ENCODE measurements at places on chromosomes 12 and 14.

GRCh38 chr12:124646385-124647230 is 79.2 kb upstream of the NCOR2 start:
- no peak for DNase-seq

DNA sequence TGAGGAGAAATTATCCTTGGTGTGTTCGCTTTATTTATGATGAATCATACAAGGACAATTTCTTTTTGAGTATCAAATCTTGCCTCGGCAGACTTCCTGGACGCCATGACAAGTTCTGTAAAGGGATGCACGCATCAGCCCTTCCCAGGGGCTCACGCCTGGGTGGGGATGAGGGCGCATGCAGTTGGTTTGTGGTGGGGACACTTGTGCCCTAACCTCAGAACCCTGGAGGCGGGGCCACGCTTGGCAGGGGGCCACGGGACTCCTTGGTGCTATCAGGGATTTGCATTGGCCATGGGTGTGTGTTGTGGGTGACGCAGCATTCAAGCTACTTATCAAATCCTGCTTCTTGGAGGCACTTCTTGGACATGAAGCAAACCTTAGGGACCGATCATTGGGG is 143.8 kb upstream of the RTL1 start:
- no peak for DNase-seq

DNA sequence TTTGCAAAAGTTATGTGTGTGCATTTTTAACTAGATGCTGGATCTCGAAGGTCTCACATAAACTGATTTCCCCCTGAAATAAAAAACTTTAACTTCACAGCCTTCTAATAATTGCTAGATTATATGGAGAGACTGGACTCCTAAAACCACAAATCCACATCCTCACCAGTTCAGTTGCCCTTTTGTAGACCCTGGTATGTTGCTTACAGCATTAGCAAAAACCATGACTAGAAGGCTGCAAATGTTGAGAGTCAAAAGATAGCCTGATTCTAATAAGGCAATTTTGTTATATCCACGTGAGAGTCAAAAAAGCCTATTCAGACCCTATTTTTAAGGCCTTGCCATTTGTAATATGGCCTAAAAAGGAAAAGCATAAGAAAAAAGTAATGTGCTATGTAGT is 37.4 kb downstream of the RASSF8 start:
- no peak for DNase-seq

GRCh38 chr14:81406863-81407262 is 6.7 kb upstream of the STON2 start:
- DNase-seq: no peak

- DNase-seq: no peak
These were observed 14.0 kb upstream of the TBX3 start for GRCh38 chr12:114697741-114698565.

GRCh38 chr12:52789637-52790426 is 6.1 kb downstream of the KRT3 start:
- DNase-seq: no peak

GRCh38 chr12:24756479-24757024 is 192.3 kb downstream of the BCAT1 start:
- DNase-seq: no peak

- DNase-seq: no peak
These were observed 18.9 kb upstream of the MAP3K9 start for GRCh38 chr14:70828188-70828587.

DNA sequence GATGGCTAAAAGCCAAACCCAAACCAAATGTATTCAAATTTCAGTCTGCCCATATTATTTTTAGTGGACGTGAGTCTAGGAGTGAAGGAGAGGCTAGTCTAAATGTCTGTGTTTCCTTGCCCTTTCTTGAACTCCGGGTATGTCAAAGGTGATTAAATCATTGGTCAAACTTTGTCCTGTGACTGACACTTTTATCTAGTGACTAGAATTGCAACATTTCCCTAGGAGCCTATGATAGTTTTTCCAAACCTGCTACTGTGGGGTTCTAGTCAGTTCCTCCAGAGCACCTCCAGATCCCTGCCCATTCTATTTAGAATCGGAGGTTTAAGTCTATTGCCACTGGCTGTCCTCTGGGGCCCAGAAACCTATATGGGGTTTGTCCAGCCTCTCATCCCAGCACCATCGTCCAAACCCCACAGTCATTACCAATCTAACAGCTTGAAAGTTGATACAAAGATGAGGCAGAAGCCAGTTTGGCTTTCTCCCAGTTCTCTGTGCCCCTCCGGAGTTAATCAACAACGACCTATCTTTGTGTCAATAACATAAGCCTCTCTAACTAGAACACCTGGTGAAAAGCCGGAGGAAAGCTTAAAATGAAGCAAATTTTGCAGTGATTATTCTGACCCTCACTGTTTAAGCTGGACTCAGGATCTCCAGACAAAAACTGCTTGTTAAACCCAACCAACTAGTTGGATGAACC is 306.7 kb downstream of the ZFP36L1 start:
- no peak for DNase-seq

DNA sequence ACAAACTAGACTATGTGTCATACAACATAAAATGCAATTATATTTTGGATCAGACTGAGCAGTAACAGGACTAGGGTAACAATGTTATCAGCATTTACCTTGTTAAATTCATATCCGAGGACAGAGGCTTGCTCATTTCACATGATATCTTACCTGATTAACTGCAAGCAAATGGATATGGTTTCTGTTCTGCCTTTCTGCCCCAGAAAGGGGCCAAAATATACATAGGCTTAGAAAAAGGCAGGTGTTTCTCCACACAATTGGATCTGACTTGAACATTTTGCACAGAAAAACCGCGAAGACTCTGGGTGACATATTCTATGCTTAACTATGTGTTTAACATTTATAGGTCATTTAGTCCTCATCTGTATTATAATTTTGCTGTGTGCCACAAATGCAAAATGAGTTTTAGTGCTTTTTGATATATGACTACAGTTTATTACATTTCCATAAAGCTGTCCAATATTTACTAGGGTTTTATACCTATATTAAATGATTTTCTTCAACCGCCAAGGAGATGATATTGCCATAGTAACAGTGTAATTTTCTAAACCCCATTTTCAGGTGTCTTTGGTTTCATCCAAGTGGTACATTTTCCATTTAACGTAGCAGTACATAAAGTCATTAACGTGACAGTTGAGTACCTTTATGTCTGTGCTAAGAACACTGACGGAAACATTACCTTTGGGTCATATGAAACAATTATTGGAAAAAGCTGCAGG is 249.3 kb upstream of the KRR1 start:
- DNase-seq: no peak

DNA sequence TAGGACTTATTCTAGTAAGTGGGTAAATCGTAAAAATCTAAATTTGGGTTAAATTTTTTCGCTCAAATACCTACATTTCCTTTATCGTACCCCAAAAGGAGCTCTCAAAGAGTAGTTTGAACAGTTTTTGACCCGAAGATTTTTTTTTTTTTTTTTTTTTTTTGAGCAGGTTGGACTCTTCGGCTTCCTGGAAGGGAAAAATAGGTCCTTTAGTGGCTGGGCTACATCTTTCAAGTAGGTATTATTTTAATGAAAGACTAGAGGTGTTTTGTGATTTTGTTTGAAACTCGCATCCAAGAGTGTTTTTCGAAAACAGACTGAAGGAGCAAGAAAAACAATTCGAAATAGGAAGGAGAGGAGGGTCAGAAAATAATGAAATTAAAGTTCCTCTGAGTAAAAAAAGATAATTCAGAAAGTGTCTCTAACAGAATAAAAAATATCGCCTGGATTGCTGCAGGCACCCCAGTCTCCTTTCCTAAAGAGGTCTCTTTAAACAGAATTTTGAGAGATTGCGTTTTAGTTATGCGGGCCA is 6.0 kb downstream of the CDKN1B start:
- no peak for DNase-seq

DNA sequence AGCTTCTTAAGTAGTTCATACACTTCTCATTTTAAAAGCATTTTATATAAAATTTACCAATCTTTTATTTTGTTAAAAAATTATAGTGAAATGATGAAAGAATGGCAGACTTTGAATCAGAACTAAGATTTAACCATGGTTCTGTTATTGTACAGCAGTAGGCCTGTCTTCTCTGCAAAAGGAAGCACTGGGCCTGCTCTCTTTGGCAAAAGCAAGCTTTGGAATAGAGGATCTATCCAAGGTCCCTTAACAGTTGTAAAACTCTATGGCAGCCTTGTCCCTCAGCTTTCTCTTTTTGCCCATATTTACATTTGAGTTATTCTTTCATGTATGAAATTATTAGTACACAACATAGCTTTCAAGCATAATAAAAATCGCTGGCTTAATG is 82.8 kb downstream of the PLEKHG7 start:
- no peak for DNase-seq

GRCh38 chr12:45705404-45705803 is 24.1 kb upstream of the ARID2 start:
- no peak for DNase-seq

- DNase-seq: no peak
These were observed 140.0 kb downstream of the KICS2 start for GRCh38 chr12:64082116-64082515.

- DNase-seq: no peak
These were observed 407.6 kb downstream of the LRFN5 start for GRCh38 chr14:42014301-42014700.

DNA sequence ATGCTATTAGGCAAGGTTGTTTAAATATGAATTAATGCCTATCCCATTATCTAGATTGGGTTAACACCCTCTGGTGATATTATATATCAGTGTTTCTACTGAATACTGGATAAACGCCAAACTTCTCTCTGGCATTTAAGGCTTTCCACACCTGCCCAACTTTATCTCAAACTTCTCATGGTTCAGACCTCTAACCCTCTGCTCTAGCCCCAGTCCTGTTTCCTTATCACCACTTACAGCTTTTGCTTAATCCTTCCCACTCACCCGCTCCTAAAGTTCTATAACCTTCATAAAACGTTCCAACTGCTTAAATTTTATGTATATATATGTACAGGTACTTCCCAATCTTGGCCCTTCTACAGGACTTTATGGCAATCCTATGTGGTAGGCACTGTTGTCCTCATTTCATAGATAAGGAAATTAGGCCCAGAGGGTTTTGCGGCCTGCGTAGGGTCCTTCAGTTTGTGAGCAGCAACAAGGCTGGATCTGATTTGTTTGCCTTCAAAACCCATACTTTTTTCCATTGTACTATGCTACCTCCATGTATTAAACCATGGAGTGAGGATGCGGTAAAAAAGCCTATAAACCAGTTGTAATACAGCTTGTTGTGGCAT is 1.2 kb downstream of the LPCAT3 start:
- no peak for DNase-seq

DNA sequence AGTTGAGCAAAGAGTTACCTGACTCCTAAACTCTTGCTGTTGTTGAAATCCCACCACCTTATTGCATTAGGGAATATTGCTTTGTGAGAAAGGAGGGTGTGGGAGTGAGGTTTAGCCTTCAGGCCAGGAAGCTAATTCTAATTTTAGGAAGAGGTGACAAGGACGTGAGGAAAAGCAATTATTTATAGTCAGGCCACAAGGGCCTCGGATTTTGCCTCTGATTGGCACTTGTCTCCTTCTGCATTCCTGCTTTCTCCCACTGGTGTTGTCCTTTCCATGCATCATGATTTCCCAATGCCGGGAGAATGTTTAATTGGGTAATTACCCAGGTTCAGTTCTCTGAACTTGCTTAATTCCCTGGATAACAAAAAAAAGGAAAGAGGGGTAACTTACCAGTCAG is 37.9 kb upstream of the SLC38A2 start:
- DNase-seq: no peak

GRCh38 chr12:109768901-109769670 is 55.5 kb downstream of the FAM222A start:
- DNase-seq: no peak

DNA sequence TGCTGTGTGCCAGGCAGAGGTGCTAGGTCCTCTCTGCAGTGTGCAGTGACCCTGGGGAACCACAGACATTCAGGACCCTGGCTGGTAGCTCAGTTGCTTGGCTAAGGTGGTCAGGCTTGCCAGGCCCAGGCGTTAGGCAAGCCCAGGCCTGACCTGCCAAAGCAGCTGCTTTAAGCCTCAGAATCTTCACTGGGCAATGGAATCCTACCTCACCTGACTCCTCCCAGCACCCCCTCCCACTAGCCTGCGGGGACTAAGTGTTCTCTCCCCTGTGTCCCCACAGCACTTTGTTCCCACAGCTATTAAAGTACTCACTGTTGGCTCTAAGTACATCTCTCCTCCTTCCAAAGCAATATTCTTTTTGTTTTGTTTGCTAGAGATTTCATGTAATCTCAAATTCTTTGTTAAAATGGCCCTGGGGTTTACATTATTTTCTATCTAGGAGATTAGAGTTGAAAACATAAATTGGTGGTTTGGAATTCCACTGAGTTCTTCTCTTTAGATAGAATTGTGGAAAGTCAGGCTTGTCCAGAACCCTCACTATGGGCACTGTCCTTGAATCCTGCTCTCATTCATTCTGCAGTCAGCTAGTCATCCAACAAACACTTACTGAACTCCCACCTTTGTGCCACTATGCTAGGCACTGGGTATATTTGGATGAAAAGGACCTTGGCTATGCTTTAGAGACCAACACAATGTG is 44.4 kb downstream of the DGLUCY start:
- no peak for DNase-seq

GRCh38 chr14:65073605-65074201 is 28.6 kb downstream of the MAX start:
- DNase-seq: no peak

DNA sequence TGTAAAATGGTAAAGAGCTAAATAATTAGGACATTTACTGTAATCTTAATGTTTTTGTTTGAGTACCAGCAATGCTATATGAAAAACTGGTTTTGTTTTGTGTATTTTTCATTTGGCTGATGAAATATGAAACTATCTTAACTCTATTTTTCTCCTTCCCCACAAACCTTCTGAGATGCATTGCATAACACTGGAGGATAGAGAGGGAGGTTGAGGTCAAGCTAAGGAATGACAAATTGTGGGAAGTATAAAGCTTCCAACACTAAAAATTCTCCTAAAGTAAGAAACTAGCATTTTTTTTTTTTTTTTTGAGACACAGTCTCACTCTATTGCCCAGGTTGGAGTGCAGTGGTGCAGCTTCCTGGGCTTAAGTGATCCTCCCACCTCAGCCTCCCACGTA is 31.5 kb upstream of the SRP54 start:
- no peak for DNase-seq

GRCh38 chr14:33420051-33420627 is 481.5 kb downstream of the NPAS3 start:
- no peak for DNase-seq

DNA sequence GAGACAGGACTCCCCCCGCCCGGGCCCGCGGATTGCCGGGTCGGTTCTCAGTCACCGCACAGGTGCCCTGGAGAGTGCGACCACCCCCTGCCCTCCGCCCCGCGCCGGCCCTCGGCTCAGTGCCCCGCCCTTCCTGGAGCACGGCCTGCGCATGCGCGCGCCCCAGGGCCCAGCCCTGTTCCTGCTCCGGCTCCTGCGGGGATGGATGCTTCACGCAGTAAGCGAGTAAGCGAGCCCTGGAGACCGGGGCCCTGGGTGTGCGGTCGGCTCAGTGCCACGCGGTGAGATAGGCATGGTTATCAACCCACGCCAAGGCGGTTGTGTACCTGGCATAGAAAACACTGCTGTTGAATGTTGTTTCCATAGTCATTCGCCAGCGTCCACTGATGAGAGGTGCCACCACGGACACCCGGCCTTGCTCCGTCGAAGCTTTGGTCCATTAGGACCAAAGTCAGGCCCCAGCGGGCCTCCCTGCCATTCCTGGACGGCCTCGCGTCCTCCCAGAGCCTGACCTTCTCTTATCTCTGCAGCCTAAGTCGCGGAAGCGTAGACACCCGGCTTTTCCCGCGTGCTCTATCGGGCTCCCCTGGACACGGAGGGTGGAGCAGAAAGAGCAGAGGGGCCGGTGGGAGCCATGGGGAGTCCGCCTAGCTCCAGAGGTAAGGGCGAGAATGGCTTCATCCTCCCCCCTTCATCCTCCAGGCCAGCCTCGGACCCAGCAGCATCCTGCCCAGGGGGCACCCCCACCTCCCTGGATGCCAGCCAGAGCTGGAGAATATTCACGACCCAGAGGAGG is 90.6 kb downstream of the PAPOLA start:
- DNase-seq: no peak
